HS-27A (cell line): ENCODE measurements at places on chromosomes 2 and 18.
A peak's percentile ranks its signal among the peaks of the same experiment; 100 is the strongest.

DNA sequence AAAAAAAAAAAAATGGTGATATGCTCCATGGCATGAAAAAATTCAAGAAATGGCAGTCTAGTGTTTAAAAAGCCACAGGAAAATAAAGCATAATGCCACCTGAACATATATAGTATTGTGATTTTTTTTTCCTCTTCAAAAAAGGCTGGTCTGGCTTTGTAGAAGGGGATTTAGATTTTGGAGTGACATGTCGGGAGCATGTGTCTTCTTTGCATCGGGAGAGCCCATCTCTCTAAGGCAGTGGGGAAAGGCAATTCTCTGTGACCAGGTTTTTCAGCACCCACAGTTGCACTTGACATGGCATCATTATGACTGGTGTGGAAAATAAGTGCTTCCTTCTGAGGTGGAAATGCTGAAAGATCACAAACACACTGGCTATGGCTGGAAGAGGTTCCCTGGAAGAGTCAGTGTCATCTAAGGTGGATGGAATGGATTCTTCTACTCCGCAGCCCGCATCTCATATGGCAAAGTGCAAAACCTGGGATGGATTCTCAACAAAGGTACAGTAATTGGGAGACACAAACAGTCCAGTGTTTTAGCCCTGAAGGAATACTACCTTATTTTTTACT, 172.5 kb downstream of the AGAP1 start:
- DNase-seq, result no peak

DNA sequence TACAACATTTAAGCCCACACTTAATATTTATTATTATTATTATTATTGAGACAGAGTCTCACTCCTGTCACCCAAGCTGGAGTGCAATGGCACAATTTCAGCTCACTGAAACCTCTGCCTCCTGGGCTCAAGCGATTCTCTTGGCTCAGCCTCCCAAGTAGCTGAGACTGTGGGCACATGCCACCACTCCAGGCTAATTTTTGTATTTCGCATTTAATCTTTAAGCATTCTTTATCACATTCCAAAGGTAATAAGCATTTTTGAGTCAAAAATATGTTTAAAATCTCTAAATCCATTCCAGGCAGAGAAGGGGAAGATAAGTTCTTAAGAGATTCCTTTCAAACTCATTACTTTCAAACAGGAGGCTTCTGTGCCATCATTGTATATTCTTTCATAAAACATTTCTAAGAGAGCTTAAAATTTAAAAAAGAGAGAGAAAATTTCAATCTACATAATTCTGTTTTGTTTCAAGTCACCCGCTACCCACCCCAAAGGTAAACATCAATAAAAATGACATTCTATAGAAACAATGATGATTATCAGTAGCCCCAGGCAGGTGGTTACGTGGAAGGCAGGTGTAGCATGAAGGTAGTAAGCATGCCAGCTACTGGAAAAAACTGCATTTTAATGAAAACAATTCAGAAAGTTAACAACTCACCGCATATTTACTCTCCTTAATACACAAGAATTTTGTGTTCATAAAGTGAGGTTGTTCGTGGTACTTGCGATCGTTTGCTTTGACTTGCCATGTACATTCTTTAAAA, 84.4 kb upstream of the NARS1 start:
- DNase-seq, result no peak

- no peak for DNase-seq
These were observed 4.4 kb downstream of the ARHGAP25 start for GRCh38 chr2:68738906-68739594.

GRCh38 chr2:25844089-25844488, 34.2 kb downstream of the ASXL2 start:
- no peak for DNase-seq

GRCh38 chr2:23280401-23280800, 104.6 kb upstream of the KLHL29 start:
- no peak for DNase-seq

DNA sequence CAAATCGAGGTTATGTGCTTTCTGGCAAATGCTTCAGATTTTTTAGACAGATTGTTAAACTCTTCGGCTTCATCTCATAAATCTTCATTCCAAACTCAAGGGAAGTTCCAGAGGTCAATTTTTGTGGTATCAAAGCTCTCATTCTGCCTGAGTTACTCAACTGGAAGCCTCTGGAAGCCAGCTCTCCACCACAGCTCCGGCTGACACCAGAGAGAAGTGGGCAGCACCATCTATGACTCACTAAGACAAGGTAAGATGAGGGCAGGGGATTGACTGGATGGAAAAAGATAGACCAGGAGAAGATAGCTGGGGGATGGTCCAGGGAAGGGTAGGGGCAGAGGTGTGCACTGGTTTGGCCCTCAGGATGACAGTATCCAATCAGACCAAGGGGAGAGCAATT, 137.3 kb upstream of the HNRNPA3 start:
- DNase-seq, result no peak

DNA sequence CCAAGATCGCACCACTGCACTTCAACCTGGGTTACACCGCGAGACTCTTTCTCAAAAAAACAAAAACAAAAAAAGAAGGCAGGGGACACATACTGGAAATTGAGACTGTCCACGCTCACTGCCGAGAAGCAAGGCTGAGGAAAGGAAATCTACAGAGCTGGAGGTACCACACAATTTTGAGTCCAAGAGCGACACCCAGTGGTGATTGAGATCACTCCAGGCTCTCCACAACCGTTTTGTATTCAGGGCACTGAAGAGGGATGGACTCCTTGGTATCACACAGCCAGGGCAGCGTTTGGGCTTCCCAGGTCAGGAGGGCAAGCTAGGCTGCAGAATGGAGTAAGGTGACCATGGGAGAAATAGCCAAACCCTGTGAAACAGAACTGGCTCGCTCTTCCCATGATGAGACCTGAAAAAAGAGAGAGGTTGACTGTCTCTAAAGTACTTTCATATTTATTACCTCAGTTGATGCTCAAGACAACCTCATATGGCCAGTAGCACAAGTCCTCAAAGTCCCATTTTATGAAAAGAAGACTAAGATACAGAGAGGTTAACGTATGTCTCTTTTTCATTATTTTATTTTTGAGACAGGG, 74.5 kb upstream of the YPEL5 start:
- DNase-seq, result peak; percentile 19

- no peak for DNase-seq
These were observed 311.2 kb downstream of the LPIN1 start for GRCh38 chr2:12057436-12058166.

DNA sequence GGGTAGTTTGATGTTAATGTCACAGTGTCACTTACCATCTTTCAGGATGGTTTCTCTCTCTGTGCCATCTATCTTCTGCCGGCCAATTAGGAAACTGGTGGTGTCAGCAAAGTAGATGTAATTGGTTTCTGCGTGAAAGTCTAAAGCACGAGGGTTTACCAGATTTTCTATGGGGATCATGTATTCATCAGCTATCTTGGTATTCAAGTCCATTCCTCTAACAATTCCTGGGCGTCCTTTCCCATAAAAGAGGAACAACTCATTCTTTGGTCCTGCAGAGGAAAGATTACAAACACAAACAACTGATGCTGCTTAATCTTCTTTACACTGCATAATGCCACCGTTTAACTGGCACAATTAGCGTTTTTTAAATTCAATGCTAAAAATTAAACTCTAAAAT, 1081.9 kb downstream of the LRP1B start:
- no peak for DNase-seq

- DNase-seq, result no peak
These were observed 2.9 kb downstream of the MXD1 start for GRCh38 chr2:69917852-69918251.

DNA sequence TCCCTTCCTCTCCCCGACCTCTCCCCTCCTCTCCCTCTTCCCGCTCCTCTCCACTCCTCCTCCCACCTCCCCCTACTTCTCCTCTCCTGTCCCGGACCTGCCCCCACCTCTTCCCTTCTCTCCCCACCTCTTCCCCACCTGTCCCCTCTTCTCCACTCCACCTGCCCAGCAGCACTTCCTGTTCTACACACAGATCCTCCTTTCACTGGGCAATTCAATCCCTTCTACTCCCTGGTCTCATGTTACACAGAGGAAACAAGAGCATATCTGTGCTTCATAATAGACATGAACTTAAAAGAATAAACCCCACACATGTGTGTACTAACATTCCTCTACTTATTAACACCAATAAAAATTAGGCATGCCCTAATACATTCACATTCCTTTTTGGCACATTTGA, 34.8 kb downstream of the TIMM21 start:
- DNase-seq, result no peak

- DNase-seq, result no peak
These were observed 71.2 kb upstream of the CAVIN2 start for GRCh38 chr2:191917967-191918651.

GRCh38 chr2:241228860-241229516, 40.5 kb downstream of the ANO7 start:
- no peak for DNase-seq

GRCh38 chr2:166384774-166385173, 9.0 kb upstream of the SCN9A start:
- DNase-seq, result no peak

DNA sequence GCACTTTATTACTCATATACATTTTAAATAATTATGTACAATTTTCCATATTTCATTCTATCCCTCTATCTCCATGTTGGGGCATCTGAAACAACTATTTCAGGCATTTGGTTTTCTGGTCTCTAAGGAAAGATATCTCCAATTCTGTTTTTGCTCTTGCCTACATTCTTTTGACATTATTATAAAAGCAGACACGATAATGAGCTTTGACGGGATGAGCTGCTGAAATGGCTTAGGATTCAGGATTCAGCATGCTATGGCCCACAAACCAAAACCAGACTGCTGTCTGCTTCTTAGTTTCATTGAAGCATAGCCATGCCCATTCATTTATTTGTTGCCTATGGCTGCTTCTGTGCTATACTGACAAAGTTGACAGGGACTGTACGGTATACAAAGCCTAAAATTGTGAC, 42.7 kb upstream of the GLS start:
- no peak for DNase-seq

GRCh38 chr2:215493376-215493775, 57.5 kb upstream of the FN1 start:
- DNase-seq, result no peak

GRCh38 chr2:46887028-46887885, 28.3 kb downstream of the MCFD2 start:
- no peak for DNase-seq

GRCh38 chr2:178193823-178194599, at the start of gene OSBPL6:
Gene OSBPL6 (plus strand): TSS chr2:178194512. CDS start chr2:178306185, 111,673 bp downstream.
- no peak for DNase-seq

DNA sequence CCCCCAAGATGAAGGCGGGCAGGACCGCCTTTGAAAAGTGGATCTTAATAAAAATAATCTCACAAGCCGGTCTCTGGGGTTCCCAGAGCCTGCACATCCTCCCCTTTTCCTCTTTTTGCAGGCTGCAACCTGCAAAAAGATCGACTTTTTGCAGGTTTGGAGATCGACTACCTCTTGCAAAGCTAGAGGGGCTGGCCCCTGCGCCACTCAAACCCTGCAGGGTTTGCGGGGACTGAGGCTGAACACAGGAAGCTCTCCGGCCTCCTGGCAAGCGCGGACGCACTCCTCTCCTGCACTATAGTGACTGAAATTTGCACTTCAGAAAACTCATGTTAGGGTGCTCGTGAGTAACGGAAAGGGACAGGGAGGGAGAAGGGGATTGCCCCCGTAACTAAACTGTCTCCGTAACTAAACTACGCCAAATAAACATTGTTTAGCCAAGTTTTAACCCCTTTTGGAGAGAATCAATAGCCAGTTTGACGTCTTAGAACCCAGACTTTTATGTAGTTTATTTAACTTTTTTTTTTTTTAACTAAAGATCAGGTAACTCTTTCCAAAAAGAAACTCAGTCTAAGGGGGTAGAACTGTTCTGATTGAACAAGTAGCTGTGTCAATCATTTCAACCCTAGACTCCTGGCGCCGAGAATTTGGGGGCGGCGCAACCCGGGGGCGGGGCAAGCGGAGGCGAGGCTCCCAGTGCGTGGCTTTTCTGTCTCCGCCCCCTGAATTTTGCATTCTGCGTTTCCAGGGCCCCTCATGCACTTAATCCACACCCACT, 2.5 kb downstream of the IGFBP5 start:
- no peak for DNase-seq

DNA sequence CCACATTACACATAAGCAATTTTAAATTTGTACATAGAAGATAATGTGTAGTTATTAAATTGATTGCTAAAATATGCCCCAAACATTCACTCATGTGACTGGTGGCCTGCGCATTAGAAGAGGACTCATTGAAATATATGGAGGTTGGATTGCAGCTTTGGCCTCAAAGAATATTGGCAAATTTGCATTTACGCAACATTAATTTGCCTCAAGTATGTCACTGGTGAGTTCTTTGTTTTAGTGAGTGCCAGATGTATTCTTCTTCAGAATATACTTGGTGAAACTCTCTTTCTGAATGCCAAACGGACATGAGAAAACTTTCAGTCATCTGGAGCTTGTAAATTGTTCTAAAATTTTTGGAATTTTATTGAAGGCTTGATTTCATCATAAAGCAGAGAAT, 5.9 kb upstream of the EFEMP1 start:
- DNase-seq, result no peak

DNA sequence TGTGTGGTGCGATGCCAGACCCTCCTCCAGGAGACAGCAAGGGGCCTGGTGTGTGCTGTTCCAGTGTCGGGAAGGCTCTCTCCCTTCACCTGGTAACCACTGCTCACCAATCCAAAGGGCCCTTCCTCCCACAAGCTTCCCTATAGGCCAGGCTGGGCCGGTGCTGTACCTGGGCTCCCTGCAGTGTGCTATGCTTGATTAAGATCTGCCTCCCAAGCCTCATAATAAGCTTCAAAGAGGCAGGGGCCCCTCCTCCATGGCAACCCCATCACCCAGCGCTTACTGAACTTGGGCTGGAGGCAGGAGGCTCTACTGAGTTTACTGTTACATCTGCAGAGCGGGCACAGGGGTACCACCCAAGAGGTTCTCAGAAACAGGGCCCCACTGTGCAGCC, 4.5 kb upstream of the MAL start:
- no peak for DNase-seq

- DNase-seq, result no peak
These were observed 2.3 kb upstream of the PTPN18 start for GRCh38 chr2:130353291-130354138.

DNA sequence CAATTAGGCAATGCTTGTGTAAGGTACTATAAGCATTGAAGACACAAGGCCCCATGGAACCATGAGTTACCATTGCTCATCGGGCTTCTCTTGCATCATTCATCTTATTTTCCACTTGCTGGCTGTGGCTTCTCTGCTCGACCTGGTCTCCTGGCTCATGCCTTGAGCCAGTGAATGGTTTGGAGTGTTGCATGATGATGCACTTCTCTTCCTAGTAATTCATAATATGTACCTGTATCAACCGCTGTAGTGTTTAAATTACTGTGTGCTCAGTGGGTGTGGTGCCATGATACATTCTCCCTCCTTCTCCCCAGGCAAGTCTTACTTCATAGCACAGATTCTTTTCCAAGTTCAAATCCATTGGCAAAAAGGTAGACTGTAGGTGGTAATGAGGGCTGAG, 66.8 kb downstream of the ABCA12 start:
- no peak for DNase-seq

DNA sequence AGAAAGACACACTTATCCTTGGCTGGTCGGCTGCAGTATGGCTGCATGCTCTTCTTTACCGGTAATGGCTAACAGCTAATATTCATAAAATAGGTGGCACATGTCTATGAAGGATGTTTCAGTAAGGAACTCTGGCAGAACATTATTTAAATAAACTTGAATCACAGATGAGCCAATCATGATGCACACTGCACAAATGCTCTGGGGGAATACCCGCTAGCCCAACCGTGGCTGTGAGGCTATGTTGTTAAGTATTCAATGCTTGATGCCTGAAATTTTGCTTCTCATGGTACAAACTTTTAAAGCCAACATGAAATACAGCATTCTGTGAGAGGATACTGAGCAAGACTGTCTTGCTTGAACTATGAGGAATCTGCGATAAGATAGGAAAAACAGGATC, 505.8 kb downstream of the ZEB2 start:
- no peak for DNase-seq
